SK-MEL-5 (cell line): ENCODE measurements at places on chromosomes 7 and 10. TPM values are rescaled to one million over a fixed set of nuclear protein-coding genes. Genes with fewer than 3 reads are reported as not detected.

WDR91 gene
- 31.8 and 39.0 TPM in 2 replicates for total RNA-seq

GRCh38 chr7:290554-291372 is 793 bp downstream of the FOXL3 start:
- DNase-seq, result no peak

TMEM184A gene
- total RNA-seq, result 0.16 and 0.19 TPM in 2 replicates

- DNase-seq, result no peak
Observed at GRCh38 chr7:62361-63116, 129.8 kb upstream of the FAM20C start.

HOXA13 gene
- 1.5 and 2.0 TPM in 2 replicates for total RNA-seq

- no peak for DNase-seq
Observed at GRCh38 chr10:77819210-77820112, 107.1 kb downstream of the DLG5 start.

ADAM8 gene
- 0.05 and 0.64 TPM in 2 replicates for total RNA-seq

DNA sequence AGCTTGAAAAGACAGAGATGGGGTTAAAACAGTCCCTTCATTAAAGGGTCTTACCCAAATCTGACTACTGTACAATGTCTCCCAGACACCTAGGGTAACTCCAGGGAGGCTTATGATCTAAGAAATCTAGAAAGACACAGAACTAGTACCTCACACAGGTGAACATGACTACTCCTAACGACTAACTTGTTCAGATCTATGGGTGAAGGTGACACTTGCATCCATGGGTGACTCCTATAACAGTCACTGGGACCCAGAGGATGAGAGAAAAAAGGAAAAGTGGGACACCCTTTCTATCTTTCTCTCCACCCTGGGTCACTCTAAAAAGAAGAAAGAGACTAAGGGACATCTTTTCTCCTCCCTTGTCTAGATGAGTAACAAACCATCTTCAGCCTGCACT is 19.2 kb downstream of the AKR1C8 start:
- DNase-seq, result no peak

DNA sequence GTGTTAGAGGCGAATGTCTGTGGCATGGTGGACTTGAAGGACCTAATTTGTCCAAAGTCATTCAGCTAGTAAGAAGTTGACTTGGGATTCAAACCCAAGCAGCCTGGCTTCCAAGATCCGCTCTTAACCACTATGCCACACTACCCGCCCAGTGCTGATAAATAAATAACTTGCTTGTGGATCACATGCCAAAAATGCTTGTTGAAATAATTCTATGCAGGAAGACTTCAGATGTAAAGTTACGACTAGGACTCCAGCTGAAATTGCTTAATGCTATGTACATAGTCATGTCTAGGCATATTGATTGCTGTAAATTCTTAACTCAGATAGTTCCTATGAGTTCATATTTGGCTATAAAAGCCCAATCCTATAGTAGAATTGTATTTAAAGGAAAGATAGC is 76.0 kb downstream of the PLXDC2 start:
- no peak for DNase-seq
